M059J (cell line): ENCODE measurements at places on chromosomes 2 and 18. TPM values are rescaled to one million over a fixed set of nuclear protein-coding genes. Genes with fewer than 3 reads are reported as not detected.

Gene C18orf54
- 6.8 and 8.5 TPM in 2 replicates for total RNA-seq

Gene CCDC85A
- total RNA-seq, result 10.2 and 23.3 TPM in 2 replicates

DNA sequence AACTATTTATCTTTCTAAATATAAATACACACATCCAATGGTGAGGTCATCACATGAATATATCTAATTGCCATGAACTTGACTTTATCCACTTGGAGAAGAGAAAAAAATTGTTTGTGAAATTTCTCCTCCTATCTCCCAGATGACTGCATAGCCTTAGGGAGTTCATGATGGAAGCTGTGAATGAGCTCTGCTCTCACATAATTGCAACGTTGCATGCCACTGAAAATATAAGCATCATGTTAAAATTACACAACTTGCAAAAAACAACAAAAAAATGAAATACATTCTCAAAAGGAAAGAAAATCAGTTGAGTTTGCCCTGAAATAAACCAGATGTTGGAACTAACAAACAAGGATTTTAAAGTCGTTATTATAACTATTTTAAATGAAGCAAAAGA, 50.6 kb upstream of the OSR1 start:
- peak; percentile 15 for DNase-seq

GRCh38 chr2:42961385-42961811, 169.0 kb upstream of the HAAO start:
- DNase-seq, result no peak

- DNase-seq, result no peak
Measured at GRCh38 chr2:169348321-169349024, 13.9 kb downstream of the LRP2 start.

DNA sequence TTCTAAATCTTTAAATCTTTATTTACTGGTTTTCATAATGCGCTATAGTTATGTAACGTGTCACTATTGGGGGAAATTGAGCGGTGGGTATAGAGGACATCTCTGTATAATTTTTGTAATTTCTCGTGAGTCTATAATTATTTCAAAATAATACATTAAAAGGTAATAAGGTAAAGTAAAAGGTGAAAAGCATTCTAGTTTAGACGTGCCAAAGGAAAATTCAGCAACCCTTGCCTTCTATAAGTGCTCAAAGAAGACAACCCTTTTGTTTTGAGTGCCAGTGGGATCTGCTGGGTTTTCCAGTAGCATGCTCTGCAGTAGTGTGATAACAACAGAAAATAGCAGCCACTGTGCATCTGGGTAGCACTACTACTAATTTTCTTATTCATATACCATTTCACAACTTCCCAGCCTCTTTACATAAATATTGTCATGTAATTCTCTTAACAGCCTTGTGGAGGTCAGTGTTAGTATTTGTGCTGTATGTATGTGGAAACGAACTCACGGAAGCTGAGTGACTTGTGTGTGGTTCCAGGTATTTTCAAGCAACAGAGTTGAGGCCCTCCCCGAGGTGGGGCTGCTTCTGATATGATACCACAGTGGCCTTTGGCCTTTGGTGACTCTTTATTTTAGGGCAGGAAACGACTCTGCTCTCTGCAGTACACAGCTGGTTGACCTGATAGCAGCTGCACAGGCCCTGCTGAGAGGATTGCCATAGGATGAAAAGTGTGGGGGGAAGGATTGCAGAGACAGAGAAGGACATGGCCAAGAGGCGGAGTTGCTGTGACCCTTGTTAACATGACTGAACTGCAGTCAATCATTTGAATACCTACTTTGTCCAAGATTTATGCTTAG, 104.5 kb downstream of the TDRD15 start:
- DNase-seq, result no peak

DNA sequence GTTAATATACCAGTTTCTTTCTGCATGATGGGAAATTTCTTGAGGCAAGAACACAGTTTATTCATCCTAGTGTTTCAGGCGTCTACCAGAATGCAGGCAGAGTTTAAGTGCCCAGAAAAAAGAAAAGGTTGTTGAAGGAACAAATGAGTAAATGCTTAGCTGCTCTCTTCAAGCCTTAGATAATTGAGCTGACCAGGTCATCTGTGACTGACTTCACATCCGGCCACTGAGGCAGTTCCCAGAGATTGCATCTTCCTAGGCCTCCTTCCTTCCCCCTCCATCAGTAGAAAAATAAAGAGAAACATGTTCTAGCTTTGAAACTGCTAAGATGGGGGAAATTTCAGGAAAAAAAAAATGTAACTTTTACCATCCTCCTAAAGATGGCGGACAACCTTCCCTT, 9.4 kb upstream of the TMEM163 start:
- peak; percentile 33 for DNase-seq

GRCh38 chr2:208501206-208501605, 94.6 kb downstream of the PTH2R start:
- no peak for DNase-seq

DNA sequence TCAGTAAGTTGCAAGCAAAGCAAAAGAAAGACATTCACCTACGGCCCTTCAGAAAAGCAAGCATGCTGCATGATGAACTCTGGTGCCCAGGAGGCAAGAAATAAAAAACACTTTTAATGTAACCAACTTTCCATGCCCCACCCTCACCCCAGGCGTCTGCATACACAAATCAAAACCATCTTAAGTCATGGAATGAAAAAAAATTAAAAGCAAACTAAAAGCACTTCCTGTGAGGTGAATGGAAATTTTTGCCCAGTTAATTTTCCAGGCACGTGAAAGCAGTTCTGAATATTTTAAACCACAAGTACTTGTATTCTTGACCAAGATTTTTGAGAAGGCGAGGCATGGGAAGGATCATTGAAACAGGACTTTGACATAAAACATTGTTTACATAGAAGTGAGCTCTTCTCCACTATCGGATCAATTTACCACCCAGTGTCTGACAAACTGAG, 2.5 kb upstream of the ICOS start:
- peak; percentile 7 for DNase-seq

GRCh38 chr2:7986431-7986830, 695.4 kb upstream of the ID2 start:
- DNase-seq, result no peak

GRCh38 chr2:68256093-68256450, 3.7 kb upstream of the PPP3R1 start:
- peak; percentile 75 for DNase-seq

DNA sequence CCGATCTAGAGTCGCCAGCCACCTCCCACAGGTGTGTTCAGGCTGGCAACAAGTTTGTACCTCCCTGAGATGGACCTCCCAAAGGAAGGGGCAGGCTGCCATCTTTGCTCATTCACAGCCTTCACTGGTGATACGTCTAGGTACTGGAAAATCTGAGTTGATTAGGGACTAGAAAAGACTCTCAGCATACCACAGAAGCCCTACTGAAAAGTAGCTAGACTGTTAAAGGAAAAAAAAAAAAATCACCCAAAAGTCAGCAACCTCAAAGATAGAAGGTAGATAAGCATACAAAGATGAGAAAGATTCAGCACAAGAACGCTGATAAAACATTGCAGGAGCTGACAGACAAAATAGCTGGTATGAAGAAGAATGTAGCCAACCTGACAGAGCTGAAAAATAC, 128.6 kb upstream of the WDR75 start:
- DNase-seq, result no peak

GRCh38 chr2:19021721-19022120, 336.7 kb downstream of the OSR1 start:
- DNase-seq, result no peak

- DNase-seq, result no peak
Measured at GRCh38 chr2:148577845-148578492, 66.6 kb upstream of the EPC2 start.

GRCh38 chr18:48669991-48670750, 131.3 kb downstream of the CTIF start:
- no peak for DNase-seq

- no peak for DNase-seq
Measured at GRCh38 chr2:192099742-192100141, 95.0 kb downstream of the TMEFF2 start.

GRCh38 chr18:596288-596881, 403 bp upstream of the CLUL1 start:
- DNase-seq, result peak; percentile 39

GRCh38 chr2:109447251-109447661, 166.5 kb downstream of the SEPTIN10 start:
- DNase-seq, result peak; percentile 90

- no peak for DNase-seq
Measured at GRCh38 chr2:197672371-197672893, 3.0 kb downstream of the RFTN2 start.
